ENCODE measurements at places on chromosomes 11 and 22. TPM values are rescaled to one million over a fixed set of nuclear protein-coding genes. Genes with fewer than 3 reads are reported as not detected.

The ST14 gene
- not detected for total RNA-seq

The MOV10L1 gene
- 44.9 TPM for total RNA-seq

The PRR33 gene
- not detected for total RNA-seq

The KDM2A gene
- total RNA-seq: 68.8 TPM

The SCGB1D1 gene
- total RNA-seq: not detected

The OR8I2 gene
- total RNA-seq: not detected

The OR8K1 gene
- not detected for total RNA-seq

The GLB1L2 gene
- total RNA-seq: 0.93 TPM

The EMID1 gene
- not detected for total RNA-seq

The OR10A2 gene
- total RNA-seq: not detected

The TYMP gene
- total RNA-seq: 4.4 TPM

The NPAS4 gene
- total RNA-seq: not detected

The OR52I2 gene
- not detected for total RNA-seq

The TEX54 gene
- not detected for total RNA-seq

The E2F8 gene
- 12.8 TPM for total RNA-seq

The DDX10 gene
- 49.3 TPM for total RNA-seq

The POU2F3 gene
- total RNA-seq: not detected

The UBQLN3 gene
- total RNA-seq: not detected

The NAA40 gene
- total RNA-seq: 19.8 TPM

The OR52E2 gene
- not detected for total RNA-seq

The SYT9 gene
- 0.22 TPM for total RNA-seq

The TRPM5 gene
- total RNA-seq: not detected

The MMP12 gene
- total RNA-seq: not detected

The CRYAB gene
- total RNA-seq: 0.29 TPM

The SLC29A2 gene
- 0.27 TPM for total RNA-seq

The SYT13 gene
- not detected for total RNA-seq

The EFCAB6 gene
- 0.27 TPM for total RNA-seq

The VSIG10L2 gene
- not detected for total RNA-seq

The SCO2 gene
- 2.0 TPM for total RNA-seq

The OR51E2 gene
- not detected for total RNA-seq

The MAJIN gene
- not detected for total RNA-seq

The LMNTD2 gene
- total RNA-seq: 0.57 TPM

The SCGB2A2 gene
- not detected for total RNA-seq

The CALCA gene
- total RNA-seq: not detected

The MRE11 gene
- 25.7 TPM for total RNA-seq

Measured in thoracic aorta endothelial cell (primary cell).